ENCODE measurements at places on chromosomes 6 and 20. TPM values are rescaled to one million over a fixed set of nuclear protein-coding genes. Genes with fewer than 3 reads are reported as not detected.

SMPDL3A gene
- total RNA-seq: 6.3 TPM

DNA sequence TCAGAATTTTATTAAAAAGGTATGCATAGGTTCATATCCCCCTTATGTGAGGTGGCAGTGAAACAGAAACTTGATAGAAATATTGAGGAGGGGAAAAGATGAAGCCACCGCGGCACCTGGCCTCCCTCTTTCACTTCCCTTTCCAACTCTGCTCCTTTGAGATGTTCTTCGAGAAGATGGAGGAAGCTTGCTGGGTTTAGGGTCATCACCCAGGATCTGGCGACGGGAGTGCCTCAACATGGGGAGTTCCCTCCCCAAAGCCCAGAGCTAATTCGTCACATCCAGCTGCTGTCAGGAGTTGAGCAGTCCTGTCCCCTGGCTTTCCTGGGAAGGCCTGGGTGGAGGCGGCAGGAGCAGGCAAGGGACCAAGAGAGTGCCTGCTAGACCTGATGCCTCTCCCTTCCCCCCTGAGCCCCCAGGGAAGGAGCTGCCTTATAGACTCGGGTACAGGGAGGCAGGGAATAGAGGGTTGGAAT is 29.1 kb downstream of the RREB1 start:
- no peak for DNase-seq

DNA sequence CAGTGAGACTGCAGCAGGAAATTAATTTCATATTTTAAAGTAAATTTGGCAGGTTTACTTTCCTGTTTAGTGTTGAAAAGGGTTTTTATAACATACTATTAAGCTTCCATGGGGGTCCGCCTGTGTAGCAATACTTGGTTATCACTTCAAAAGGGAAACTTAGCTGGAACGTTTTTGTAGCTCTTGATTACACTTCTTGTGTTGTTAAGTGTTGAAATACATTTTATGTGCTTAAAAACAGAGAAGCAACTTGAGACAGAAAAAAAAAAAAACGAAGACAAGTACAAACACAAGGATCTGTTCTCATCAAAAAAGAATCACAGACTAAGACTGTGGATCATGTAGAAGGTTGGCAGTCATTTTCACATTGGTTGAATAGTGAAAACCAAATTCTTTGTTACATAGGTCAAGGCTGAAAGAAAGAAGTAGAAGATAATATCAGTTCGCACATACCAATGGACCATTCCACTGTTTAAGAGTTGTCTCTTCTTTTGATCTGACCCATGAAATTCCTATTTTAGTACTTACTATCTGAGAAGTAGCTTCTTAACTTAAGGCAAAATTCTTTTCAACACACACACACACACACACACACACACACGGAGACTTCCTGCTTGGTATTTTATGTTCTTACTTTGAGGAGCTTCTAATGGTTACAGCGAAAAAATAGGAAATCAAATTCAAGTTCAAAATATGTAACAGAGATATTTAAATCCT is 113.9 kb upstream of the SLC35B3 start:
- DNase-seq: no peak

DNA sequence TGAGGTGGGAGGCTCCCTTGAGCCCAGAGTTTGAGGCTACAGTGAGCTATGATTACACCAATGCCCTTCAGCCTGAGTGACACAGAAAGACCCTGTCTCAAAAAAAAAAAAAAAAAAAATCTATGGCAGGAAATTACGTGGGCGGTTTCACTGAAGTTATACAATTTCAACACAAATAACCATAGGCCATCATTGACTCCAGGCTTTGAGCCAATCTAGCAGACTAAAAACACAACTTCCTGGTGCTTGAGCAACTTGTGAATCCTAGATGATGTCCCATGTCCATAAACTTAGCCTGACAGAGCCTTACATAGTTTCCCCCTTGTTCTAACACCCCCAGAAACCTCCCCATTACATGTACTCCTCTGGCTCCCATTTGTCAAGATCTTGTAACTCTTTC is 131.8 kb downstream of the QRSL1 start:
- DNase-seq: no peak

GRCh38 chr6:116165596-116165995 is 39.7 kb upstream of the COL10A1 start:
- no peak for DNase-seq

DNA sequence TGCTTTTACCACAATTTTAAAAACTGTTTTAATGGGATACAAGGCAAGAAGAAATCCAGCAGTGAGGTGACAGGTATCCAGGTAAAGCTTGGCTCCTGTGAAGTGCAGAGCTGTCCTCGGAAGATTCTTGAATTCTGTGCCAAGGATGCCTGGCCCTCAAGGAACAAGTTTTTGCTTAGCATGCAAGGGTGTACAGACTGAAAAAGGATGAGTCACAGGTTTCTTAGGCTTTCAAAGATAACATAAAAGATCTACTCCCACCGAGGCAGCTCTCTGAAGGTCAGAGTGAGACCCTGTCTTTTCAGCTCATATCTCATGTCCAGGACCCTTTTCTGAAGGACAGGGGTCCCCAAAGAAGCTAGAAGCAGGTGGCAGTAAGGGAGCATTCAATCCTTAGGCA is 83.3 kb downstream of the CHD6 start:
- DNase-seq: no peak

Data from A172 (cell line).